ENCODE measurements at places on chromosomes 5 and 9.

DNA sequence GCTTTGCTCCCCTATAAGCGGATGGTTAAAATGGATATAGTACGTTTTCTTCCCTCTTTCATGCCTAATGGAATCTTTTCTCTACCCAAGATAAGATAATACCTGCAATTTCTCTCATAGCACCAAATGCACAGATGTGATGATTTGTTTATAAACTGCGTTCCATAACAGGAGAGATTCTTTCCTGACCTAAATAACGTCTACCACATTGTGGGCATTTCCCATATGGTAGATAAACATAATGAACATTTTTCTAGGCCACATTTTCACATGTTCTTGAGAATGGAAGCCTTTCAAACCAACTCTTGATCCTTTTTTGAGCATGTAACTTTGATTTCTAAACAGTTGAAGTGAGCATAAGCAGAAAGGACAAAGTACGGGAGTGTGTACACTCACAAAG, 448.5 kb downstream of the CSNK1G3 start:
- DNase-seq, result no peak

- DNase-seq, result no peak
Measured at GRCh38 chr5:141528291-141528984, 39.6 kb downstream of the PCDHGC5 start.

DNA sequence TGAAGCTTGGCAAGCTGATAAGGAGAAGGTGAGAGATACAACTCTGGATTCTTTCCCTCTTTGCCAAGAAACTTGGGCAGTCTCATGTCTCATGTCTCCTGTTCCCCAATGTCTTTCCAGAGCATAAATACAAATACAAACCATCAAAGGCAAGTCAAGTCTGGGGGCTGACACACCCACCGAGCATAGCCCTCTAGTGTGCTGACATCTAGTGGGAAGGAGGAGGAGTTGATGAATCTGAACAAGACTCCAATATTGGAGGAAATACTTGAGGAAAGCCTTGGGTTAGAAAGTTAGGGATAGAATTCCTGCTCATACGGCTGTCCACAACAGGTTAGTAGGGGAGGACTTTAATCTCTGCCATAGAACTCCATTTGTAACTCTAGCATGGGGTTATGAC, 8.6 kb downstream of the MLANA start:
- DNase-seq, result no peak

GRCh38 chr9:125513668-125514413, 193.2 kb downstream of the MAPKAP1 start:
- no peak for DNase-seq

DNA sequence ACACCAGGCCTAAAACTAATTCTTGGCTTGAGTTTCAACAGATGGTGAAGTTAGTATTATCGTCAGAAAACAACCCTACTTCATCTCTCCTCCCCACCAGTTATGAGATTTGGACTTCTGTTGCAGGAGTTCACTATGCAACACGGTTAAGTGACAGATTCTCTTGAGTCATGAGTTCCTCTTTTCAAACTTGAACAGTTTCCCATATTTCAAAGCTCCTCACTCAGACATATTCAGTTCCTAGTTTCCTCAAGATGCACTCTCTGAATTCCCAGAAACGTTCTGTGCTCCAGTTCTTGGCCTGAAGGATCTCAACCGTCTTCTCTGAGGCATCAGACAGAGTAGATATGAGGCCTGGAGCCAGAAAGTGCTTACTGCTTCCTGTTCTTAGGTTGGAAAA, 7.3 kb upstream of the PTGER4 start:
- no peak for DNase-seq

Data from activated T-helper 1 cell treated with Interleukin-2 at 50 U/mL for 16 hours (primary cell).